ENCODE measurements at places on chromosomes 2 and 18.

- no peak for DNase-seq
Measured at GRCh38 chr18:38076346-38077070, 510.9 kb upstream of the CELF4 start.

GRCh38 chr2:132816234-132816633, 146.2 kb upstream of the LYPD1 start:
- DNase-seq, result no peak

DNA sequence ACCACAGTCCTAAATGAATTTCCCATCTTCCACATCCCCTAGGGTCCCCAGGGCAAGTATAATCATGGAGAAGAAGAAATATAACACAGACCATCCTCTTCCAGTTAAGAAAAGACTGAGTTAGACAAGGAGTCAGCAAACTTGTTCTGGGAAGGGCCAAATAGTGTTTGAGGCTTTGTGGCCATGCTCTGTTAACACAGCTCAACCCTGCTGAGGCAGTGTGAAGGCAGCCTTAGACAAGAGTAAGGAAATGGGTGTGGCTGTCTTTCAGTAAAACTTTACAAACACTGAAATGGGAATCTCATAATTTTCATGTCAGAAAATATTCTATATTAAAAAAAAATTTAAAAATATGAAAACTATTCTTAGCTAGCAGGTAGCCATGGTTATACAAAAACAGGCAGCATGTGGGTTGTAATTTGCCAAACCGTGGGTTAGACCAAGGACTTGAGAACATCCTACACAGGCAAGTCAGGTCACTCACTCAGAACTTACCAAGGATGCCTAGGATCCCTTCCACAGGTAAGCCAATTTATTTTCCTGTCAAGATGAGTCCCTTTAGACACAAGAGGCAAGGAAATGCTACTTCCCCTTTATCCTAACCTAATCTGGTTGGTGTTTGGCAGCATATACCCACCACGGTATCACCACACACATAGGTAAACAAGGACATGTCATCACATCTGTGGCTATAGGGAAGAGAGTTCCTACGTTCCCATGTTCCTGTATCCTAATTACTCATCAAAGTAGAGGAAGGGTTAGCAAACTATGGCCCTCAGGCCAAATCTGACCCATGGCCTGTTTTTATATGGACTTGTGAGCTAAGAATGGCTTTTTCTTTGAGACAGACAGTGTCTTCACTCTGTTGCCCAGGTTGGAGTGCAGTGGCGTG, 31.9 kb downstream of the C2orf74 start:
- peak; percentile 23 for DNase-seq

DNA sequence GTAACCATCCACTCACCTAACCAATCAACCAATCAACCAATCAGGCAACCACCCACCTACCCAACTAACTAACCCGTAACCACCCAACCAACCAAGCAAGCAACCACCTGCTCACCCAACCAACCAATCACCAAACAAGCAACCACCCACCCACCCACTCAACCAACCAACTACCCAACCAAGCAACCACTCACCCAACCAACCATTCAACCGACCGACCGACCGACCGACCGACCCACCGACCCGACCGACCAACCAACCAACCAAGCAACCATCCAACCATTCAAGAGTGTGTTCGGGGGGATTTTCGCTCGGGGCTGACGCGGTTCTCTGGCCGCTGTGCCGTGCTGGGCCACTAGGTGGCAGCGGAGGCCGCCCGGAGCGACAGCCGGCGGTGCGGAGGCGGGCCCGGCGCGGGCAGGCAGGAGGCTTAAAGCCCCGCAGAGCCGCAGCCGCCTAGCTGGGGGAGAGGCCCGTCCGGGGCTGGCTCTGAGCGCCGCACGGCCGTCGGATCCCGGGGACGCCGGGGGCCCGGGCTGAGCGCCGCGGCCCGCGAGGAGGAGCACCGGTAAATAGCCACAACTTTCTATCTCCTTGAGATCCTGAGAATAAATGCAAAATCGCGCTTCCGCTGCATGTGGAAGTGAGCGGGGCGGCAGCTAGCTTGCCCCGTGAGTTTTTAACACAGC, at the start of gene MC5R:
Gene MC5R, plus strand, starts transcription at position 443 of the 689 bp plus-strand sequence. CDS start 1,617 bp downstream, outside the sequence.
- peak; percentile 69 for DNase-seq

GRCh38 chr2:216221811-216222210, 112.7 kb downstream of the XRCC5 start:
- DNase-seq, result no peak

DNA sequence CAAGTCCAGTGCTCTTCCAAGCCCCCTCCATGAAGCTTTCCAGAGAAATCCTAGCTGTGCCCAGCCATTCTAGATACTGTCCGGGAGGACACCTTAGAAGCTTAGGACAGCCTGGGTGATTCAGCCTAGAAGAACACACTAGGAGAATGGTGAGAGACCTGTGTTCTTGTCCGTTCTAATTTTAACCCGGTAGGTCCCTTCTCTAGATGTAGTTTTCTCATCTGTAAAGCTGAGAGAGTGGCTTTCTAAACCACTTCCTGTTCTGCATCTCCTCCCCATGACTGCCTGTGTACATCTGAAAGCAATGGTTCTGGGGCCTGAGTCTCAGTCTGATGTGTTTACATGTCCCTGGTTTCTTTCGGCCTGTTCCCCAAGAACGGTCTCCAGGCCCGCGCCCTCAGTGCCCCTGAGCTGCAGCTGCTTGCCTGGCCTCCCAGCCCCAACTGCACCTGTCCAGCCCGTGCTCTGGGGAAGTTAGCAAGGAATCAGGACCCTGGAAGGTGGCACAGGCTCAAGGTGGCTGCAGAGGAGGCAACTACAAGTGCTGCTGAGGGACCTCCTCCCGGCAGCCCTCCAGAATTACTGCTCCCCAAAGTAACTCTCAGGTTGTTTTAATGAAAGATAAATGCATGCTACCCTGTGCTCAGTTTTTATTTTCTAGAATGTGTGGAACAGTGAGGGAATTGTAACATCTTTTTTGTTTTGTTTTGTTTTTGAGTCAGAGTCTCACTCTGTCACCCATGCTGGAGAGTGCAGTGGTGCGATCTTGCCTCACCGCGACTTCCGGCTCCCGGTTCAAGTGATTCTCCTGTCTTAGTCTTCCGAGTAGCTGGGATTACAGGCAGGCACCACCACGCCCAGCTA, 105.9 kb downstream of the LBH start:
- DNase-seq, result peak; percentile 77

- DNase-seq, result no peak
Measured at GRCh38 chr2:96502891-96503636, 2.1 kb downstream of the NEURL3 start.
